ENCODE measurements at places on chromosomes 11 and 22.

- DNase-seq = no peak
These were observed 182.3 kb upstream of the NCAM1 start for GRCh38 chr11:112778877-112779266.

DNA sequence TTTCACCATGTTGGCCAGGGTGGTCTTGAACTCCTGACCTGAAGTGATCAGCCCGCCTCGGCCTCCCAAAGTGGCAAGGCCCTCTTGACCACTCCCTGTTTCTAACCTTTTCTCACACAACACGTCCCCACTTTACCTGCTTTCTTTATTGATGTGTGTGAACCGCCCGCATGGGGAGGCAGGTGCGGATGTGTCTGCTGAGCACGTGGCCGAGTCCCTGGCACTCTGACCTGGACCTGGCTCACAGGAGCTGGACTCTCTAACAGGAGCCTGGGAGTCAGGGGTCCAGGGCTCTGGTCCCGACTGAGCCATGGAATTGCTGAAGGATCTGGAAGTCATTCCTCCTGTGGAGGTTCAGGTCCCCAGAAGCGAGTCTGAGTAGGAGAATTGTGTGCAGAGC lies 40.0 kb downstream of the C11orf96 start:
- no peak for DNase-seq

GRCh38 chr11:126733685-126734084 lies 266.9 kb downstream of the KIRREL3 start:
- no peak for DNase-seq

GRCh38 chr11:34267013-34267412 lies 90.8 kb downstream of the ABTB2 start:
- DNase-seq = no peak

GRCh38 chr11:95566211-95566610 lies 223.4 kb downstream of the FAM76B start:
- no peak for DNase-seq

DNA sequence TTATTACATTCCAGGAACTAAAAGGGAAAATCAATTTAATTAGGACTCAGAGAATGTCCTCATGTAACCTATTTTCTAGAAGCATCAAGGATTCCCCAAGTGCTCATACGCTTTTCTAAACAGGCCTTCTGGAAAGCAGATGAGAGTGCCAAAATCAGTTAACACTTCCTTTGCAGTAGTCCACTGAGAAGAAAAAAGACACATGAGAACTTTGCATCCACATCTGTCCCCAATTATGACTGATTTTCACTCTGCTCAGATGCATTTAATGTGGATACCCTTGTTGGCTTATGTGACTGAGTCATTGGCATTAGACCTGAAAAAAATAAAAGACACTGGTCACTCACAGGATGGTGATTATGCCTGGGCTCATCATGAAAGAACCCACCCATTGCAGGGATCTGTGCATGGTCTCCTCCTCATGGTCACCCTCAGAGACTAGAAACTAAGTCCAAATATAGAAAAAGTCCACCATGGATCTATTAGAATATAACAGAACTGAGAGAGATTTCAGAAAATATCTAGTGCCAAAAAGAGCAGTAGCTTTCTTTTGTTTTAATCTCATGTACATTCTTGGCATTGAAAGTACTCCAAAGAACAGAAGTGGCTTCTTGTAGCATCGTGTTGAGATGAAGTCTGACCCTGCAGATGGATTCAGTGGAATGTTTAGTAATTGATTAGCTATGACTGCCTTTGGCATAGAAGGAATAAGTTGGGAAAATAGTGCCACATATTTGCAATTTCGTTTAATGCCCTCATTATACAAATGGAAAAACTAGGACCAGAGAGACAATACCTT lies 48.8 kb upstream of the FIBIN start:
- DNase-seq = no peak

DNA sequence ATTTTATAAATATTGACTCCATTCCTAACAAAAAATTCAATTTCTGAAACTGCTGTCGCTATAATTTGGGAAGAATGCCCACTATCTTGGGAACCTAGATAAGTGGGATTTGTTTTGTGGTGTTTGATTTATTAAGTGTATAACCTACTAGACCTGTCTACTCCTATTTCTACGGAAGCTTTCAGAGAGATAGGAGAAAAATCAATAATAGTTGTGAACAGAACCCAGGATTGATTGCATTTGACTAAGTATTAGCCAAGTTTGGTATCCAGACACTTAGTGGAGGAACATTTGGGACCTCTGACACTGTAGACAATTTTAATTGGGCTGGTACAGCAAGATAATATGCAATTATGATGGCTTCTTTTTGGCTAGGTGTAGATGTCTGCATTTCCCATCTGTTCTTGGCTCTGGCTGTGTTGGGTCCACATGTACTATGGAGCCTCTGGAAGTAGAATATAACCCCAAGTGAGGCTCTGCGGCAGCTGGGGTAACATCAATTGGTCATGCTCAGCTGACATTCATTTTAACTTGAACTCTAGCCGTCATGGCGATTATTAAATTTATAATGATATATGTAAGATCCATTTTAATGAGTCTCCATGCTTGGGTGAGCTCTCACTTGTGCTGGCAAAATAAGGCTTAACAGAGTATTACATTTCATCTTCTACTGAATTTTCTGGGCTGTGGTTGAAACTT lies 111.5 kb upstream of the E2F8 start:
- no peak for DNase-seq

DNA sequence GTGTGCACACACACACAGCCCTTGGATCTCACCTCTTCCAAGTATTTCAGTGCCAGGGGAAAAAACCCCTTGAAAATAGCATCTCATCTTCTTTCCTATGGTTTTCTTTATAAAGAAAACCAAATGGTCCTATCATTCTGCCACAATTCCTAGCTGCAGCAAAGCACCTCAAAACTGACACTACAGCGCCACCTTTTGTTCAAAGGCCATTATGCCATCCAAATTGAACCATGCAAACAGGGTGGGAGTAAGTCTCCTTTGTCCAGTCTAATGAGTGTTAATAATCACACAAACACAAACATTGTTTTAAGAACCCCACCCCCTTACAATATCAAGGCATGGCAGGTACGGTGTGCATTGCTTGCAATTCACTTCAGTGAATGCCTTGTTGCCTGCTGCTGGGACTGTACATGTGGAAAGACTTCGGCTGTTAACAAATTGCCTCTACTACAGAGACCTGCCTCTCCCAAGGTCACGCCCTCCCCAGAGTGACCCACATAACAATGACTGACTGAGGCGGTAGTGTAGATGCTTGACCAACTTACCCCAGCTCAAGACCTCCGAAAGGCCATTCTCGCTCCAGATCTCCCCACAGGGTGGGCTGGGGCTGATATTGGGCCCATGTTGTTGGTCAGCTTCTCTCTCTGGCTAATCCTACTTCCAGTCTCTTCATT lies 31.7 kb downstream of the FAM181B start:
- DNase-seq = no peak
